CD4-positive, alpha-beta T cell treated with Interferon alpha-2 for 1 hour (primary cell): ENCODE measurements at places on chromosomes 11 and 22.

GRCh38 chr22:30481711-30482110 lies 9.9 kb upstream of the SEC14L3 start:
- DNase-seq, result no peak

- no peak for DNase-seq
Measured at GRCh38 chr22:40196628-40197360, 19.1 kb downstream of the TNRC6B start.

GRCh38 chr22:46937185-46937584 lies 174.7 kb downstream of the TBC1D22A start:
- no peak for DNase-seq

GRCh38 chr11:11588891-11589290 lies 32.9 kb downstream of the GALNT18 start:
- no peak for DNase-seq

GRCh38 chr11:104118105-104118744 lies 45.7 kb downstream of the PDGFD start:
- no peak for DNase-seq

DNA sequence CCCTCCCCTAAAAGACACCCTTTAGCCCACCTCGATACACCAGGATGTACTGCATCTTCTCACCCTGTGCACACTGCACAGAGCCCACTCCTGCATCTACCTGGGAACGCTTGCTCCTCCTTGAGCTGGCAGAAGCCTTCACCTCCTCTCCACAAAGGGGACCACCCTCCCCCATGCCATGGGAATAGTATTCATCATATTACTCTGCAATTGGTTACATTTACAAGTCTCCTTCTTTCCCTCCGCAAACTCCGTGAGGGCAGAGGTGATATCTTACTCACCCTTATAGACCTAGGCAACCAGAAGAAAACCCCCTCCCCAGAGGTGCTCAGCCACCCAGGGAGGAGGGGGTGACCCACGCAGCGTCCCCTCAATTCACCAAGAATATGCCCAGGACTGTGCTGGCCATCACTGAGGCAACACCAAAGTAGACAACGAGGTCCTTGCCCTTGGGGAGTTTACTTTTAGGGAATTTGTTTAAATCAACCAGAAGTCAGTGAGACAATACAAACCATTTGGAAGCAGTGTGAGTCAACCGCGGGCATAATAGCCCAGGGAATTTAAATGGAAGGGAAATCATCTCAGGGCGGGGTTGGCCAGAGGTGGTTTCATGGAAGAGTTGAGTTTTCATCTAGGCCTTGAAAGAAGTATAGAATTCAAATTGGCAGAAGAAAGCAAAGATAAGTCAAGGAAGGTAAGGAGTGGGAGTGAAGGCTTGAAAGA lies 214.5 kb downstream of the BARX2 start:
- no peak for DNase-seq

DNA sequence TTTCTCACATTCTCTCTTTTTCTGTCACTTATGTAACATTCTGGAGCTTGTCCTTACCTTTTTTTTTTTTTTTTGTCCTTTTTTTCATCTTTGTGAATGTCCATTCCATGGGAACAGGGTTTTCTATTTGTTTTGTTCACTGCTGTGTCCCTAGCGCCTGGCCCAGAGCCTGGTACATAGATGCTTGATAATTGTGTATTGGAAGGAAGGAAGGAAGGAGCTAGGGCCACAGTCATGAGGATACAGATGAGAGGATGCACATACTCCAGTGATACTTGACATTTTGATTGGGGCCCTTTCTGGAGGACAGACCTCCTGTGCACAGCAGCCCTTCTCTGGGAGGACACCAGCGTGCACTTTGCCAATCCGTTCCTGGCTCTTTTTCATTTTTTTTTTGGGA lies 68.9 kb downstream of the KIAA1671 start:
- DNase-seq, result no peak

DNA sequence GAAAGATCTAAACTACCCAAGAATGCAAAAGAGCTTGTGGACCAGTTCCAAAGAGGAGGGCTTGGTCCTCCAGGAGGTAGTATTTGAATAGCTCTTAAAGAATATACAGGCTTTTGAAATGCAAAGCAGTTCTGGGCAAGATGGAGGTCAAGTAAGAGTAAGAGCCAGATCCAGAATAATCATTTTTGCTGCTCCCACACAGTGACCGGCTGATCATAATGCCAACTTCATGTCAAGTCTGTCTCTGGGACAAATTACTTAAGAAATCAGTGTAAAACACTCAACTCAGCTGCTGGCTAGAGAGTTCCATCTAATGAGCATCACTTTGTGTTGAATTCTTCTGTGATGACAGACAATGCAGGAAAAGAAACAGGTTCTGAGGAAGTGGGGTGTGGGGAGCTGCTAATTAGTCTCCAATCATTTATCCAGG lies 250.9 kb upstream of the NARS2 start:
- DNase-seq, result no peak

DNA sequence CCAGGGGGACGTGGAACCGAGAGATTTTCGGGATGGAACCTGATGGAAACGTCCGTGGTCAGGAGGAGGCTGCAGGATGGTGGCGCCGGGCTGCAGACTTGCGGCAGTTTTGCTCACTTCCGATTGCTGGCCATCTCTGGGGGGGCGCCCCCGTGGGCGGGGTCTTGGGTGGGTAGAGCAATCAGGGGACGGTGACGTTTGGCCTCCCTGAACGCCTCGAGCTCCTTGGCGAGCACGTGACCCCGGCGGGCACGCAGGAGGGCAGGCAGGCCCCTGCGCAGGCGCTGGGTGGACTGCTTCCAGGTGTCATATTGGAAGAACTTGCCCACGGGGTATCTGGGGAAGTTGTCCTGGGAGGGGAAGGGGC lies 6.3 kb downstream of the IGF2 start:
- DNase-seq, result no peak

DNA sequence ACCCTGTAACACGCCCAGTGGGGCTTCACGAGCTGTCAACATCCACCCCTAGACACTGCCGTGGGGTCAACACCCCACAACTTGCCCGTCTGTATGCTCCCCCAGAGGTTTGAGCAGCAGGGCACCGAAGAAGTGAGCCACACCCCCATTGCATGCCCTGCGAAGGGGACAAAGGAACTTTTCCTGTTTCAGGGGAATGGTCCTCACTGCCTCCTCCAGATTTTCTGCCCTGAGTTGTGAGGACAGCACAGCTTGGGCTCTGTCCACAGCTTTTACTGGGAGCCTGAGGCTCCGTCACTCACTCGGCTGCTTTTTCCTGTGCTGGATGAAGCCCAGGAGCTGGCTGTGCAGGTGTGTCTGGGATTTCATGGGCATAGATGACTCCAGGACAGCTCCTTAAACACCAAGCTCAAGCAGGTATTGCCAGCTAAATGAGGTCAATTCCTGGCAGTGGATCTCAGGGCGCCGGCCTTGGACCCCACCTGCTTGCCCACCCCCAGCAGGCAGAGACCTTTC lies 40.2 kb upstream of the CCDC188 start:
- DNase-seq, result no peak

DNA sequence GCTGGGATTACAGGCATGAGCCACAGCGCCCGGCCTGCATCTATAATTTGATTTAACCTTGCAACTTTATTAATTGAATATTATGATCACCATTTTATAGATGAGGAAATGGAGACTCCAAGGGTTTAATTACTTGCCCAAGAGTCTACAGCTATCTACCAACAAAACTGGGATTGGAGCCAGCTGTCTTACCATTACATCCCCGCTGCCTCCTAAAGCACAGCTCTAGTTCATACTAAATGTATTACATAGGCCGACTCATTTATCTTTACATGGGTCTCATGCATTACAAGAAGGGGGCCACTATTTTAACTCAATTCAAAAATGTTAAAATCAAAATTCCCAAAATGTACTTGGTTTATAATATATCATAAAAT lies 14.1 kb upstream of the TMA7B start:
- no peak for DNase-seq

- no peak for DNase-seq
Measured at GRCh38 chr22:38135133-38135706, 24.7 kb upstream of the BAIAP2L2 start.

DNA sequence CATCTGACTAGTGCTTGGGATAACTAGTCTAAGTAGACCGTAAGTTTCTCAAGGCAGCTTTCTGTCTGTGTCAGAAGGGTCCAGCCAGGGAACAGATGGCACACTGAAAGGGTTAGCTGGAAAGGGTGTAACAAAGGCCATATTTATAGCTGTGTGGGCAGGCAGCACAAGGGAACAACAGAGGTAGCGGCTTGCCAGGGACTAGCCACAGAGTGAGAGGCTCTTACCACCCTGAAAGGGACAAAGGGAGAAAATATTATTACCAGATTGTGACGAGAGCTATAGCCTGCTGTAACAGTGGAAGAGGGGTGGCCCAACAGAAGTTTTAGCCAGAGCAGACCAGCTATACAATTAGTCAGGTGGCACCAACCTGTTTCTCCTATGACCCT lies 129.4 kb downstream of the CCDC34 start:
- no peak for DNase-seq

- no peak for DNase-seq
Measured at GRCh38 chr11:95674657-95675358, 114.8 kb downstream of the FAM76B start.

DNA sequence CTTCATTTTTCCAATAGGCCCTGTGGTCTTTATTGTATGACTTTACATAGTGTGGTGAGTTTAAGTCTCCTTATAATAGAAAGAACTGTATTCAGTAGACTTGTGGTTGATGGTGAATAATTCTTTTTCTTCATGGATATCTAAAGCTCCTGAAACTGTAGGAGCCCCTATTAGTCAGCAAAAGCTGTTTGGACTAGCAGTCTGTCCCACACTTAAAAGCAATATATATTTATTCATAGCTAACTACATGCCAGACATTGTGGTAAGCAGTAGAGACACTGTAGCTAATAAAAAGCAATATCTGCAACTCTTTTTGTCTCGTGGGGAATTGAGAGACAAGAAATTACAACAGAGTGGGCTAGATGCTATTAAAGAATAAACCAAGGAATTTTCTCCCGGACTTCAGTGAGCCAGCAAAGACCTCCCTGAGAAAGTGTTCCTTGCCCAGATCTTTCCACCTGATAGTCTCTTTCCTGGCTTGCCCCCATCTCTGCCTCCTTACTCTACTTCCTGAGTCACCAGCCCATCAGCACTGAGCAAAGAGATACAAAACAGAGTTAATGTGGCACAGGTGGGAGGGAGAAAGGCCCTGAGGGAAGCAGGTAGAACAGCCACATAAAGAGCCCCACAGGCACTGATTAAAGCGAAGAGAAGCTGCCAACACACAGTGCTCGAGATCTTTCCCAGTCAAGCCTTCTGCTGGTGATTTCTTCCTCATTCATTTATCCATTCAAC lies 1.4 kb upstream of the OR52W1 start:
- no peak for DNase-seq

- DNase-seq, result no peak
Measured at GRCh38 chr22:27495325-27495724, 306.2 kb downstream of the MN1 start.

GRCh38 chr11:118168751-118169150 lies 7.7 kb downstream of the SCN2B start:
- no peak for DNase-seq

DNA sequence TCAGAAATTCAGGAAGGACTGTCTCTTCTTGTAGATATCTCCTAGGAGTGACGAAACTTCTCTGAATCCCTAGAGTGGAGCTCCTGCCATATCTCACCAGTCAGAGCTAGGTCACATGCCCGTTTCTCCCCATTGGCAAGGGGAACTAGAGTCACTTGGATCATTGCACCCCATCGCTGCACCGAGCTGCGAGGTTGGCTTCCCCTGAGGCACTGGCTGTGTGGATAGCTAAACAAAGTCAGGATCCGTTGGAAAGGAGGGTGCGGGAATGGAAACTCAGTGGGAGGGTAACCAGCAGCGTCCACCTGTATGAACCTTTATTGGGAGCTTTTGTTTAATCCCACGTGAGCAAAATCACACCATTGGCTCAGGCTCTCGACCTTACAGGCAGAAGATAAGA lies 283.8 kb downstream of the BRD1 start:
- no peak for DNase-seq

GRCh38 chr11:61507962-61508861 lies at the start of gene LRRC10B:
TSS of gene LRRC10B (plus strand) at chr11:61508749. CDS start at chr11:61508999, 250 bp downstream.
- DNase-seq, result peak; percentile 22

DNA sequence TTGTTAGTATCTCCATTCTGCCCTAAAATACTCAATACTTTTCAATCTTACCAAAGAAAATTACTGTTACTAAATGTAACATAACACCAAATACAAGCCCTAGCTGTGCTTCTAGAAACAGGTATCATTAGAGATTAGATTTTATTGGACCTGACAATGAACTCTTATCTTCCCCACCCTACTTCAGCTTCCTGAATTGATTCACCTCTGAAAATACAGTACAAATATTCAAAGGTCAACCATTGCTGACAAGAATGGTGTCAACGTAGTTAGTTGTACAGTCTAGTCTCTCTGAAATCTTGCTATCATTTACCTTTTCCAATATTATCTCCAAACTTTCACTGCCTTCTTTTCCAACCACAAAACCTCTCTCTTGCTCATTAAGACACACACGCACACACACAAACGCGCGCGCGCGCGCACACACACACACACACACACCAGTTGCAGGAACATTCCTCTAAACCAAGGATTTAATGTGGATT lies 22.4 kb downstream of the LRRC4C start:
- no peak for DNase-seq
